Mesothelial cell of epicardium (in vitro differentiated cells): ENCODE measurements at places on chromosomes 16 and 17. TPM values are rescaled to one million over a fixed set of nuclear protein-coding genes. Genes with fewer than 3 reads are reported as not detected.

MPV17L gene
- total RNA-seq: 3.1 to 3.9 TPM (median 3.5 TPM) in 3 replicates

LPCAT2 gene
- total RNA-seq: 22.4 to 25.1 TPM (median 25.0 TPM) in 3 replicates

SPIRE2 gene
- total RNA-seq: 4.9 to 6.8 TPM (median 5.5 TPM) in 3 replicates

ST3GAL2 gene
- 46.5 to 53.0 TPM (median 47.4 TPM) in 3 replicates for total RNA-seq

ACBD4 gene
- total RNA-seq: 17.0 to 17.4 TPM (median 17.4 TPM) in 3 replicates

STAC2 gene
- total RNA-seq: 0.63 to 0.86 TPM (median 0.77 TPM) in 3 replicates

CX3CL1 gene
- total RNA-seq: 2.3 to 3.1 TPM (median 2.5 TPM) in 3 replicates

ADAD2 gene
- total RNA-seq: 0.34 TPM in 1 of 3 replicates, not detected in the others

OR2C1 gene
- 0.35 to 0.63 TPM (median 0.47 TPM) in 3 replicates for total RNA-seq

CA7 gene
- total RNA-seq: not detected in 3 replicates

RNF222 gene
- not detected in 3 replicates for total RNA-seq

SPN gene
- total RNA-seq: 0.38 to 0.63 TPM (median 0.57 TPM) in 3 replicates

KRT31 gene
- total RNA-seq: not detected in 3 replicates

ADAMTS18 gene
- total RNA-seq: 7.4 to 9.1 TPM (median 7.9 TPM) in 3 replicates

CSF3 gene
- total RNA-seq: not detected in 3 replicates

PERCC1 gene
- not detected in 3 replicates for total RNA-seq

CCR7 gene
- total RNA-seq: 0.09 TPM in 1 of 3 replicates, not detected in the others

RPRML gene
- total RNA-seq: not detected in 3 replicates

KRT16 gene
- total RNA-seq: 0.40 to 0.79 TPM (median 0.40 TPM) in 3 replicates

HOXB4 gene
- total RNA-seq: 34.2 to 39.2 TPM (median 34.4 TPM) in 3 replicates

SEPTIN1 gene
- total RNA-seq: 0.86 to 1.6 TPM (median 1.4 TPM) in 3 replicates

KCNJ2 gene
- 22.8 to 28.4 TPM (median 26.8 TPM) in 3 replicates for total RNA-seq
